Camera-type eye (tissue), 1 donor: ENCODE measurements at places on chromosomes 16 and 17. TPM values are rescaled to one million over a fixed set of nuclear protein-coding genes. Genes with fewer than 3 reads are reported as not detected.

The AATK gene
- 19.9 TPM for total RNA-seq

The DNAH9 gene
- total RNA-seq = 3.4 TPM

The KRT31 gene
- total RNA-seq = not detected

The WNT9B gene
- 0.16 TPM for total RNA-seq

The PRSS8 gene
- 6.2 TPM for total RNA-seq

The ZPBP2 gene
- total RNA-seq = not detected

The SCGB1C2 gene
- not detected for total RNA-seq

The PRAC1 gene
- total RNA-seq = not detected

The CLEC3A gene
- not detected for total RNA-seq

The HOXB5 gene
- not detected for total RNA-seq

The RABEP1 gene
- total RNA-seq = 89.4 TPM

The SEZ6L2 gene
- total RNA-seq = 37.9 TPM

The CLEC16A gene
- 34.3 TPM for total RNA-seq

The ITPRIPL2 gene
- 25.5 TPM for total RNA-seq

The CHCT1 gene
- total RNA-seq = not detected

The HP gene
- total RNA-seq = 0.55 TPM

The ZNF19 gene
- total RNA-seq = 13.4 TPM
